RPMI7951 (cell line): ENCODE measurements at places on chromosomes 1 and 21.

DNA sequence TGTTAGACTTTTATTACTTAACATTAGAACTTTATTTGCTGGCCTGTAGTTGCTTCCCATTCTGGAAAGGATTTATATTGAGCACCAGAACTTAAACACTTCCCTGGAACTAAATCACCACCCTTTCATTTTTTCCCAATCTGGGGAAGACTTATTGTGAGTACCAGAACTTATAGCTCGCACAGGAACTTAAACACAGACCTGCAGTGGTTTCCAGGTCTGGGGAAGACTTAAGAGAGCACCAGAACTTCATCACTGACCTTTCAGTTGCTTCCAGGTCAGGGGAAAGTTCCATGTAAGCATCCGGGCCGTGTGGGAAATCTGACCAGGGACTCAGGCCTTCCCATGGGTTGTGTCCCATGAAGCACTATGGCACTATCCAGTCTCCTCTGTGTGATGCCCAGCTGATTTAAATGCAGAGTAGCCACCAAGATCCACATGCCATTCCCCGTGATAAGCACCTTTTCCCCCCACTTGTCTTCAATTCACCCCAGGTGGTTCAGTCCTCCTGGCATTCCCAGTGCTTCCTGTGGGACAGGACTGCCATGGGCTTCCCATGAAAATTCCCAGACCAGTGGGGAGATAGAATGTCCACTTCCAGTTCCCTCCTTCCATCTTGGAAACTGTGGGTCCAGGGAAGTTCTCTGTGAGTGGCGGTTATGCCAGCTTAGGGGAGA, 48.9 kb downstream of the C4BPA start:
- DNase-seq, result peak; percentile 30

GRCh38 chr1:192108161-192108560, 50.1 kb upstream of the RGS18 start:
- DNase-seq, result no peak

DNA sequence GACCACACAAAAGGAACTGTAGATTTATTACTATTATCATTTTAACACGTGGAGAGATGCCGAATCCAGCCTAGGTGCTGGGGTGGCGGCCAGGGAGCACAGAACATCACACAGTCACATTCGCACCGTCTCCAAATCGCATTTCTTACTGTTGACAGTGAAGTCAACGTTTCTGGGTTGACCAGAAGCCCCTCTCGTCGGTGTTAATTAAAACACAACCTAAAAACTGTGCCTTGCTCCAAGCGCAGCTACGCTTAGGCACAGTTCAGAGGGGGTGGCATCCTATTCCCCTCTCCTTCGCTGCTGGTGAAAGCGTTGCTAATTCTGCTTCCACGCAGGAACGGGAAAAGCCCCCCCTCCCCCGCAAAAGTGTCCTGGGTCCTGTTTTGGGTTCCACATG, 4.1 kb downstream of the RIPK4 start:
- DNase-seq, result no peak

GRCh38 chr21:45536301-45537081, 5.7 kb downstream of the SLC19A1 start:
- DNase-seq, result no peak

DNA sequence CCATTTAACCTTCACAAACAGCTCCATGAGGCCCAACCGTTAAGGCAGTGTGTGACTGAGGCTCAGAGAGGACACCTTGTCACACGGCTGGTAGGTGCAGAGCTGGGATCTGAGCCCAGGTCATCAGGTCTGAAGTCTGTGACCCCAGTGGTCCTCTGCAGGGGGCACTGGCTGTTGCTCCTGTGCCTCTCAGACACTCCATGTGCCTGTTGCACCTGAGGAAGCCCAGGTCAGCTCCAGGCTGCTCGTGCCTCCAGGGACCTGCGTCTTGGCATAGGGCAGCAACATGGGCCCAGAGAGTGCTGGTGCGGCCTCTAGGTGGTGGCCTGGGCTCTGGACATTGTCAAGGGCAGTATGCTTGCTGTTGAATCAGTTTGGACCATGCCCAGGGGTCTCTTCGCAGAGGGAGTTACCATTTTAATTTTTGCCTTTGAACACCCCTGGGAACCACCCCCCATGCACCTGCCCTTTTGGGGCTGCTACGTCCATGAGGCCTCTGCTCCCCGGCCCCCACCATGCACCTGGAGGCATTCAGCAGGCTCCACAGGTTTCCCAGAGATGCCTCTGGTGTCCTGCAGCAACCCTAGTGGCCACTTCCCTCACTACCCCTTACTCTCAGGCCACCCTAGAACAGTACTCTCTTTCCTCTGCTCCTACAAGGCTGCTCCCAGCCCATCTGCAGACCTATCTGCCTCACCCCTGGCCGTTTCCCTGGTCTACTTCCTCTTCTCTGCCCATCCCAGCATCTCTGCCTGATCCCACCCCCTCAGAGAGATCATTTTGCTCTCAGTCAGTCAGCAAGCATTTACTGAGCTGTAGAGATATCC, 25.2 kb upstream of the EPS8L3 start:
- DNase-seq, result no peak

- peak; percentile 39 for DNase-seq
These were observed 73.8 kb downstream of the RPE65 start for GRCh38 chr1:68375919-68376318.

- no peak for DNase-seq
These were observed 122.8 kb upstream of the APP start for GRCh38 chr21:26293141-26293946.
